Activated CD8-positive, alpha-beta memory T cell treated with anti-CD3 and anti-CD28 coated beads for 1 hour (primary cell): ENCODE measurements at places on chromosomes 3 and 15.

DNA sequence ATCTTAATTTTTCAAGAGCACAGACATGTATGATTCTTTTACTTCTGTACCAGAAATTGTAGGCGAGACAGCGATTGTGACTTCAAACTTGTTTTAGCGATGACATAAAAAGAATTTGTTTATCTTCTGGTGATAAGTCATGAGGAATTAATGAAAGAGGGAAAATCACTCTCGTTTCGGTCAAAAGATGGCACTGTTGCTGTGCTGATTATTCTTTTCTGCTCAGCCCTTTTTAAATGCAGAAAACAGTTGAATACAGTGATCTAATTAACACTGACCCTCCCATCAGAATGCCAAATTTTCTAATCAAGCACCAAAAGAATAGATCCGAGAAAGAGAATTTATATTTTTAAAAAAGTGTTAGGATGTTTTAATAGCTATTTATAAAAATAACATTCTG is 52.6 kb downstream of the NSUN3 start:
- DNase-seq: no peak

- no peak for DNase-seq
Observed at GRCh38 chr3:73729969-73730440, 105.3 kb upstream of the PDZRN3 start.

GRCh38 chr3:192817506-192817905 is 90.2 kb upstream of the FGF12 start:
- DNase-seq: no peak

DNA sequence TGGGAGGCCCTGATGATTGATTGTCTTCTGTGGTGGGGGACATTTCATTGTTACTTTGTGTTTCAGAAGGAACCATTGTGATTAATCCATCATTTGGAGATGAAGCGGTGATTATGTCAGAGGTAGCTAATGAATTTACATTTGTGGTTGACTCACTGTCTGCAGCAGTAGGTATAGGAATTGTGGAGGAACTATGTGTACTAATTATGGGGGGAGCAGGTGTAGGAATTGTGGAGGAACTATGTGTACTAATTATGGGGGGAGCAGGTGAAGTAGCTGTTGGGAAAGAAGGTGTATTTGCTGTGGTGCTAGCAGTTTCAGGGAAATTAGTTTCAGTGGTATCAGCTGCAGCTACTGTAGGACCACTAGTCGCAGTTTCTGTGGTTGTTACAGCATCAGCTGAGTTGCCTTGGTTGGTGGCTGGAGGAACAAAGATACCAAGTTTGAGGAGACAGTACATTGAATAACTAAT is 6.9 kb downstream of the MUC13 start:
- DNase-seq: no peak

DNA sequence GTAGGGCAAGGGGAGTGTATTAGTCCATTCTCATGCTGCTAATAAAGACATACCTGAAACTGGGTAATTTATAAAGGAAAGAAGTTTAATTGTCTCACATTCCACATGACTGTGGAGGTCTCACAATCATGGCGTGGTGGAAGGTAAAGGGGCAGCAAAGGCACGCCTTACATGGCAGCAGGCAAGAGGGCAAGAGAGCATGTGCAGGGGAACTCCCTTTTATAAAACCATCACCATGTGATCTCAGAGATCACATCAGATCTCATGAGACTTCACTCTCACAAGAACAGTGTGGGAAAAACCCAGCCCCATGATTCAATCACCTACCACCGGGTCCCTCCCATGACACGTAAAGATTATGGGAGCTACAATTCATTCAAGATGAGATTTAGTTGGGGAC is 41.4 kb downstream of the SUMF1 start:
- DNase-seq: no peak

GRCh38 chr3:178826435-178827123 is 245.0 kb downstream of the ZMAT3 start:
- DNase-seq: no peak

DNA sequence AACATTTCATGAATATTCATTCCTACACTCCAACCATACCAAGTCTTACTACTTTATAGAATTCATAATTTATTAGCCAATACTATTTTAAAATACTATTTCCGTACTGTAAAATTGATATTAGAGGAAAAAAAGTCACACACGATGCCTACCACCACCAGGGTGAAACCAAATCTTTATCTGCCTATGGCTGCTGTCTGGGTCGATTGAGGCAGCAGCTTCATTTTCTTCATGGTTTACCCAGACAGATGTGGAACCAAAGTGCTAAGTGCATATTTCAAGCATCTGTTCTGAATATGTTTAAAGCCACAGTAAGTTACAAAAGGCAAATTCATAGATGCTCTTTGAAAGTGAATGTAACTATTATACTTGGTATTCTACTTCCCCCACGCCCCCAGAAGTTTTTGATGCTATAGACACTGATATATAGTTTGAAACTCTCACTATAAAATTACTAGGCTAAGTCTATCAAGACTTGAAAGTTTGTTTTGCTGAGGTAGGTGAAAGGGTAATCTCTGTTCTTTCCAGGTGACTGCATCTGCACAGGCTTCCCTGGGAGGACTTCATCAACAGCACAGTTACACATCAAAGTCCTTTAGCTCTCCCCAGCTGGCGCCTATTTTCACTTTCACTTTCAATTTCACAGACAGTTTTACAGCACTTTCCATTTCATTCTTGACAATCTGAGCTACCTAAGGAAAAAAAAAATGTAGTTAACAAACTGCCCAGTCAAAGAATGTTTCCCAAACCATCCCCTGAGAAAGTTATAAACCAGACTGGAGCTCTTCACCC is 113.9 kb downstream of the POLQ start:
- peak; percentile 3 for DNase-seq

- no peak for DNase-seq
Observed at GRCh38 chr3:190481779-190482178, 32.1 kb upstream of the TMEM207 start.

DNA sequence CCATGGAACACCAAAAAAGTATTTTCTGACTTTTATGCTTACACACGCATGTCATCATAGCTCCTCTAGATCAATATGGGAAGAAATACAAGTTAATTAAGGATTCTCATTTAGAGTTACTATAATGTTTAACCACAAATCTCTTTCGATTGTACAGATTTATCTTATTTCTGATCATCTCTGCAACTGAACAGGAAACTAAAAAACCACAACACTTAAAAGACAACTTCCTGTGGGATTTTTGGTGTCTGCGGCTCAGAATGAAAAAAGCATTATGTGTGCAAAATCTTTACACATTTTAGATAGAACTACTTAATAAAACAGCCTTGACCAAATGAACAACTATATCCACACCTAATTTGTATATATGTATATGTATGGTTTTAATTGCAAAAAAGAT is 3.0 kb upstream of the TJP1 start:
- no peak for DNase-seq

- DNase-seq: peak; percentile 32
Observed at GRCh38 chr3:115146418-115147328, at the start of gene ZBTB20. Gene ZBTB20 (minus strand): TSS chr3:115147288.

DNA sequence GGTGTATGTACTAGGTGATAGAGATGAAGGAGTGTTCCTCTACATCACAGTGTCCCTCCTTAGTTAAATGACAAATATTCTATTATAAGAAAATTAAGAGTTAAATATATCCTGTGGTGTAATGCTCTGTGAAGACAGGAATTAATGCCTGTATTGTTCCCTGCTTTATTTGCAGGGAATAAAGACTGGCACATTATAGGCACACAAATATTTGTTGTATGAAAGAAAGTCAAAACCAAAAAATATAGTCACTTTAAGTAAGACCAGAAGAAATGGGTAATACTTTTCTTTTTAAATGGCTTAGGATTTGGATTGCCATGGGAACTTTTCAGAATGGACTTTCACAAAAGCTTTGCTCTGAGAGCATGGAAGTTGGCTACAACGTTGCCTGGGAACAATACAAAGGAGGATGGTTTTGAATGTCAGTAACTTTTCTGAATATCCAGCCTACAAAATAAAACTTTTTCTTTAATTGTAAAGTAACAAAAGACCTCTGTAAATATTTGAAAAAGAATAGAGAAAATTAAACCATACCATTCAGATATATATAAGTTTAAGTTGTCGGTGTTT is 158.0 kb upstream of the P2RY1 start:
- no peak for DNase-seq

- DNase-seq: no peak
Observed at GRCh38 chr15:96053031-96053780, 277.3 kb upstream of the NR2F2 start.

- DNase-seq: no peak
Observed at GRCh38 chr3:30426293-30426993, 180.0 kb upstream of the TGFBR2 start.

DNA sequence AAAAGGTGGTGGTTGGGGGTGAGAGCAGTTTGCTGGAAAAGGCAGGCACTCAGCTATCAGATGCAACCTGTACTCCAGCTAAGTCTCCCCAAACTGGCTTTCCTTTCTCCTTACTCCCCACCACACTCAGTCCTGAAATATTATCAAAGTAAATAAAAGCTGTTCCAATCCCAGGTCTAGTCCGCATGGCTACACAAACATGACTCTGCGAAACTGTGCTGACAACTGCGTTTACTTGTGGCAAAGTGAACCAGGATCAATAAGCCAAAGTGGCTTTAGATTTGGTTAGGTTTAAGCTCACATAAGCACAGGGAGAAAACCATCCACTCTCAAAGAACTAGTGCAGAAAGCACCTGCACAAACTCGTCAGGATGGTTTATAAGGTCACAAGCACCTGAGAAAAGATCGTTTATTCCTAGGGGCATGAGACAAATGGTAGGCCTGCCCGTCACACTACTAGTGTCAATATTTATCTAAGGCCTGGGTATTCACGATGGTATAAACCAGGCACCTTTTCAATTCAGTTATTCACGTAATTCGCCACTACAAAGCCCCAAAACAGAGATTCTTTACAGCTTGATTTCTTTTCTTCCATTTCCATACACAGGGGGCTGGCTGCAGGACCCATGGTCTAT is 25.3 kb downstream of the LRIG1 start:
- no peak for DNase-seq
